Fibroblast of skin of abdomen (primary cell): ENCODE measurements at places on chromosomes 2 and 18.

DNA sequence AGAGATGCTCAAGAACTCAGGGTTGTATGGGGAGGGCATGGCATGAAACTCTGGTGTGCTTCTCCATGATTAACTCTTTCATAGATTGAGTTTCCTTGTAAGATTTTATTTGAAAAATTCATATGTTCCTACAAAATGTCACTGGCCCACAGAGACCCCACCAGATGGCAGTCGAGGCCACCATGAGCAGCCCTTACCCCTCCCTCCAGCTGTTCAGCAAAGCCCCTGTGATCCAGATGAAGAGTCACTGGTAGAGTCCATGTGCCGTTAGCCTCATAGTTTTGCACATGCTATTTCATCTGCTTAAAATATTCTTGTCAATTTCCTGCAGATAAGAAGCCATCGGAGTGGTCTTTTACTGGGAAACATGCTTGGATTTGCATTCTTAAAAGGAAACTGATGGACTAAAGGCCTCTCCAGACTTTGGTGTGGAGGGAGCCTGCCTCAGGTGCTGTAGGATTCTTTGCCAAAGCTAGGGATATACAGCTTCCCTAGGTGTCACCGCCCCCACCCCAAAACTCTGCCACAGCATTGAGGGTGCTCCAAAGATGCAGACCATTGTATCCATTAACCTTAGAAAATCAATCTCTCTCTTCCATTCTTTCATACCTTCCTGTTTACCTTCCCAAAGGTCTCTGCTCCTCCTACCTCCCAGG is 18.8 kb downstream of the ZNF385B start:
- peak; percentile 21 for DNase-seq

DNA sequence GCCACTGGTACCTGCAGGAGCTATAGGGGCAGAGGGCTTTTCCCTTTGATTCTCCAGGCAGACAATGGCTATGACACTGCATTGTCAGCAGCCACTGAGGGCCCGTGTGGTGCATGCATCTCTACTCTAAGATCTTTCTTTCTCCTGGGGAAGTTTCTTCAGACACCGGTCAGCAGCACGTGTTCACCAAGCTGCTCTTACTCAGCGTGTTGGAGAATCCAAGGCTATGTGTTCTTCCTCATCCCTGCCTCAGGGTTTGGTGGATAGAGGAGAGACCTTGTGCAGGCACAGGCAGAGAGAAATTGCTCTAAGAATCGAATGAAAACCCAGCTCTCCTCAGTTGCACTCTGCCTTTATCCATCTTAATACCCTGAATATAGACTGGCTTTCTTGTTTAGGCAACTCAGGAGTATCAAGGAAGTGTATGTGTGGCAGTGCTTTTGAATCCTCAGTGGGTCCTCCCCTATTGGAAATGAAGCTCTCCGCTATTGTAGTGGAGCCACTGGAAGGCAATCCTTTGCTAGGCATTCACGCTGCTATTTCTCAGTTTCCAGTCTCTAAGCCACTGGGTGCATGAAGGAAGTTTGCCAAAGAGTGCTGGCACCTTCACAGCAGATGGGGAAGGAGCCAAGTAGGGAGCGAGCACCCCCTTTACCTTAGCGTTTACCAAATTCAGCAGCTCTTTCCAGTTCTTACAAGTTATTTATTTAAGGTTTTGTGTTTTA is 86.9 kb upstream of the EML6 start:
- no peak for DNase-seq

- DNase-seq: no peak
Measured at GRCh38 chr2:54845094-54845493, 121.6 kb downstream of the EML6 start.

DNA sequence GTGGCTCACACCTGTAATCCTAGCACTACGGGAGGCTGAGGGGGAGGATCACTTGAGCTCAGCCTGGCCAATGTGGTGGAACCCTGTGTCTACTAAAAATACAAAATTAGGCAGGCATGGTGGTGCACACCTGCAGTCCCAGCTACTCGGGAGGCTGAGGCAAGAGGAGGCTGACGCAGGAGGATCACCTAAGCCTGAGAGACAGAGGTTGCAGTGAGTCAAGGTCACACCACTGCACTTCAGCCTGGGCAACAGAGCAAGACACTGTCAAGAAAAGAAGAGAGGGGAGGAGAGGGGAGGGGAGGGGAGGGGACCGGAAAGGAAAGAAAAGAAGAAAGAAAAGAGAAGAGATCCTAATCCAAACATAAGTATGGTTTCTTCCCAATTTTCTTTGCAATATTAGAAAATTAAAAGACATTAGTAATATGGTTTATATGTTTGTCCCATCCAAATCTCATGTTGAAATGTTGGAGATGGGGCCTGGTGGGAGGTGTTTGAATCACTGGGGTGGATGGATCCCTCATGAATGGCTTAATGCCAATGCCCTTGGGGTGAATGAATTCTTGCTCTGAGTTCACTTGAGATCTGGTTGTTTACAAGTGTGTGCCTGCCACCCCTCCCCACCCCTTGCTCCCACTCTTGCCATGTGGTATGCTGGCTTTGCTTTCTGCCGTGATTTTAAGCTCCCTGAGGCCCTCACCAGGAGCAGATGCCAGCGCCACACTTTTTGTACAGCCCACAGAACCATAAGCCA is 50.7 kb downstream of the TRIP12 start:
- DNase-seq: no peak

- DNase-seq: no peak
Measured at GRCh38 chr2:69211686-69212085, 175.3 kb downstream of the GFPT1 start.

DNA sequence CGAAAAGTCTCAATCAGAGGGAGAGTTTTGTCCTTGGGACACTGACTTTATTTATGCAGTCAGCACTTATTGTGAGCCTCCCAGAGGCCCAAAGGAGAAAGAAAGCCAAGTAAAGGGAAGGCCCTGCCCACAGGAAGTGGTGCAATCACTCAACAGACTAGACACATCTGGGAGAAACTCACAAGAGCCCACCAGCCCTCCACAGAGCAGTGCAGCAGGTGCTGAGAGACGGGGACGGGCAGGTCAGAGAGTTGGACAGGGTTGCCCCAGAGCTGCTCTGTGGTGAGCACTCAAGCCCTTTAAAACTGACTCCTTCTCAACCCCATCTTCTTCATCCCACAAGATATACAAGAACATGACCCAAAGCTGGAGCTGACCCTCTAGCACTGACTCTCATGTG is 96.0 kb downstream of the TFCP2L1 start:
- DNase-seq: no peak

- no peak for DNase-seq
Measured at GRCh38 chr2:64319896-64320295, 134.1 kb upstream of the LGALSL start.

- DNase-seq: peak; percentile 80
Measured at GRCh38 chr2:144834998-144835633, 315.2 kb upstream of the ZEB2 start.

DNA sequence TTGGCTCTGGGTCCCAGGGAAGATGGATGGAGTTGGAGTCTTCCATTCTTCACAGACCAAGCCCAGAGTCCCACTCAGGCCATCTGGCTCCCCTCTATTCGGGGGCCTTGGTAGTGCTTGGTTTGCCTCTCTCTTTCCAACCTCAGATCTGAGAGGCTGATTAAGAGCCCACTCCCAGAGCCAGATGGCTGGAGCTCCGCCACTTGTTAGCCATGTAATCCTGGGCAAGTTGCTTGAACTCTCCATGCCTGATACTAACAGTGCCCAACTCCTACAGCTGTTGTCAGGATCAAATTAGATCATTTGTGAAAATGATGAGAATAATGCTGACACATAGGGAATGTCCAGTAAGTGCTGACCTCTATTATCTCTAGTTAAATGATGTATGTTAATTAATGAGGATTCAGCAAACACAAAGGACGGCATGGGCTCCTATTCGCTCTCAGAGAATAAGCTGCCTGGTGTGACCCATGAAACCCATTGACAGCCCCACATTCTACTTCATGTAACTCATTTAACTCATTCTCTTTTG is 46.6 kb upstream of the SLC14A1 start:
- no peak for DNase-seq

DNA sequence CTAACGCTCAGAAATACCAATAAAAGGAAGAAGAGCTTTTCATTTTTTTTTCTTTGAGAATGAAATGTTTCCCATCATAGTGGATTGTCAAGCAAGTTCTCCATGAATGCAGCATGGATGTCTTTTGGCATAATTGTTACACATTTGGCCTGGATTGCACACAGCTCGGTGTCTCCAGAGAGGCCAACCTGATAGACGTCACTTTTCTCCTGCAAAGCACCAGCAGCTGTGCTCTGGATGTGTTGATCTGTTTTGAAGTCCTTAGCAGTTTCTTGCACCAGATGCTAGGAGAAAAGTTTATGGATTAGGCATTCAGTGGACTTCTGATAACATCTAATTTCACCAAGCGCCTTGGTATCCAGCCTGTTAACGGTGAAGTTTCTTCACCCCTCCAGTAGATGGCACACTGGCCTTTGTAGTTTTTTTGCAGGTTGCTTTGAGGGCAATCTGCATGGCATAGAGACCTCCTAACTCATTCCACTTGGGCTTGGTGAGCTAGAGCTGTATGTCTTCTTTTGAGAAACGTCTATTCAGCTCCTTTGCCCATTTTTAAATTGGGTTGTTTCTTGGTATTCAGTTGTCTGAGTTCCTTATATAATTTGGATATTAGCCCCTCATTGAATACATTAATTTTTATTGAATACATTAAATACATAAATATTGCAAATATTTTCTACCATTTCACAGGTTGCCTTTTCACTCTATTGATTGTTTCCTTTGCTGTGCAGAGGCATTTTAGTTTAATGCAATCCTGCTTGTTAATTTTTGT is 59.7 kb downstream of the PTH2R start:
- DNase-seq: peak; percentile 0

DNA sequence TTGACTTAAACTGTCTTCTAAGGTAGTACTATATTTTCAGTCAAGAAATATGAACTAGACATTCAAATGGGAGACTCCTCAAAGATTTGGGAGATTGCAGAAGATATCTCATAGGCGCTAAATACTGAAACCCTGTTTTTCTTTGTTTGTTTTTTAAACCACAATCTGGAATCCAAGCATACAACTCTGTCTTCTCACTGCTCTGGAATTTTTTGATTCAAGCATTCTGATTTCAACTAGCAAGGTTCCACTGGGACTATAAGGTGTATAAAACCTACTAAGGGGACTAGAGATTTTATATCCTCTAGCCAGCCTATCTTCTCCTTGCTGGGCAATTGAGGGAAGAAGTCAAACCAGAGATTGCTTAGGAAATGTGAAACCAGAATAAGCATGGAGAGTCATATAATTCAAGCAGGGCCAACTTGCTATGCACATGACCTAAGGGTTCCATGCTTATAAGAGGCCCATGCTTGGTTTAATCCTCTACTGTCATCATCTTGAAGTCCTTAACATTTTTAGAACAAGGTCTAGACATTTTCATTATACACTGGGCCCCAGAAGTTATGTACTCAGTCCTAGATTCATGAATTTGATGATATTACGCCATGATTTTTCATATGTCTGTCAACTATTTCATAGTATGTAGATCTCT is 405.5 kb downstream of the PARD3B start:
- DNase-seq: peak; percentile 44

DNA sequence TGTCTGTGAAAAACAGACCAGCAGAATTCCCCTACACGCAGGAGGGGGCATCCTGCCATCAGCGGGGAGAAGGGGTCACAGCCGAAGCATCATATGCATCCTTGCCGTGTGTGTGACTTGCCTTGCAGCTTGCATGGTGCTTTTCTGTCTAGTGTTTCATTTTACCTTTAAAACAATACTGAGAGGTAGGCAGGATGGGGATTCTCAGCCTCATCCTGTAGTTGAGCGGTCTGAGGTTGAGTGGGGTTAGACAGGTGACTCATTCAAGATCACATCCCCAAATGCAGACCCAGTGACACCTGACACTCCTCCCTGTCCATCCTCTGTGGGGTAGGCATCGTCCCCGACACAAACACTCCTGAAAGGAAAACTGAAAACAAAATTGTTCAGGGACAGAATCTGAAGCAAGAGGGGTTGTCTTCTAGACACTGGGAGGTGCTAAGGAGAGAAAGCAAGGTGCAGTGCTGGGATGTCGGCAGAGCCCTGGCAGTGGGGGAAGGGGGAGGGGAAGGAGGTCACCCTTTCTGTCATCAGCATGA is 7.9 kb downstream of the ARL4C start:
- DNase-seq: no peak

DNA sequence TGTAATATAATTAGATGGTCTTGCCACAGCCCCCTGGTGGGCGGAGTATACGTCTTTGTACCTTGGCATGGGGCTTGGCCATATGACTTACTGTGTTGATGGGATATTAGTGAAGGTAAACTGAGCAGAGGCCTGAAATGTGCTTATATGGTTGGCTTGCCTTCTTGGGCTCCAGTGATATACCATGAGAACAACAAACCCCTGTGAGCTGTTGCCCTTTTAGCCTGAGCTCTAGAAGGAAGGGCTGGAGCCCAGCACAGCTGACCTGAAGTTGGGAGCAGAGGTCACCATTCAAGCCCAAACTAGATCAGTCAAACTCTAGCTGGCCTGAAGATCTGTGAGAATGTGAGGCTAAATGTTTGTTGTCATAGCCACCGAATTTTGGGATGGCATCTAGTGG is 75.2 kb upstream of the CD302 start:
- DNase-seq: no peak

GRCh38 chr2:129849559-129850160 is 129.8 kb upstream of the RAB6C start:
- peak; percentile 70 for DNase-seq

GRCh38 chr2:223469270-223470046 is 132.7 kb downstream of the SCG2 start:
- peak; percentile 57 for DNase-seq

DNA sequence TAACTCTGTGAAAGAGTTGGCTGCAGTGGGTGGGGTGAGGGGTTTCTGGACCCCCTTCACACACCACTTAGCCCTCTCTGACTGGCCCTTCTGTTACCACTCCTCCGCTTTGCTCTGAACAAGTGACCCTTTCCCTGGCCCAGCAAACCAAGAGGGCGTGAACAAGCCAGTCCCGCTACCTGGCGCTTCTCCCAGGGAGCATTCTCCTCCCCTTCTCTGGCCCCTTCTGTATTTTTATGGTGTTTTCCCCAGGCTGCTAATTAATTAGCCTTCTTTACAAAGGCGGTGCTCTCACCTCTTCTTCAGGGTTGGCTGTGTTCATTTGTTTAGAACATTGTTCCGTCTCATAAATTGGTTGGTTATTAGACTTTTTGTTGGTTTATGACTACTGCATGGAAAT is 180.1 kb downstream of the MGAT5 start:
- no peak for DNase-seq

DNA sequence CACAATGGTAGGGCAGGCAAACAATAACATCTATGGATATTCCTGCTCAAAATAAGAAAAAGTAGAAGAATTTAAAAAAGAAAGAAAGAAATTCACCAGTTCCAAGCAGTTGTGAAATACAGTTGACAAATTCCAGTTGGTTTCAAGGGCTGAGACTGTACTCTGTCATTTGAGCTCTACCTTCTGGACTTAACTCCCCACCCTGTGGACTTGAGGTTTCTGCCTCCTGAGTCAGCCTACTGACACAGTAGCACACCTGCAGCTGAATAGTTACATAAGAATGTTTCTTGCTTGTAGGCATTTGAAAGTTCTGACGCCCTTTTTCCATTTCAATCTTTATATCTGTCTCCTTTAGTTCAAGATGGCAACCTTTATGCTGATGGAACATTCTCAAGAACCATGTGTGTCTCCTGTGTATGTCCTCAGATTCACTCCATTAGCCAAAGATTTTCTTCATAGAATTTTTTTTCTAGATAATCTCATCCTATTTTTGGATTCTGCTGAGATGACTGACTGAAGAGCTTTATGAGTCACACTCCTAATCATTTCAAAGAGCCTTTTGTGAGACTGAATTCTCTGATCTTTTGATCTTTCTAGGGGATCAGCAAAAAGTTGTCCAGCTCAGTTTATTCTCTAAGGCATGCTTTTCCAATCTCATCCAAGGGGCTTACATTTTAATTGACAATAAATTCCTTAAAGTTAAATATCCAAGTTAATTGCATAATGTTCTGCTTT is 19.1 kb downstream of the NETO1 start:
- DNase-seq: no peak

- no peak for DNase-seq
Measured at GRCh38 chr2:98519156-98519555, 74.5 kb downstream of the INPP4A start.
